Activated CD4-positive, alpha-beta memory T cell treated with anti-CD3 and anti-CD28 coated beads, Interleukin-2, amount 10 ng/mL, durations not matched to agents 7 days and 5 days (primary cell): ENCODE measurements at places on chromosomes 11 and 22. TPM values are rescaled to one million over a fixed set of nuclear protein-coding genes. Genes with fewer than 3 reads are reported as not detected.

BLID gene
- not detected for total RNA-seq

TMX2 gene
- total RNA-seq: 53.6 TPM

IGF2 gene
- 0.76 TPM for total RNA-seq

DNA sequence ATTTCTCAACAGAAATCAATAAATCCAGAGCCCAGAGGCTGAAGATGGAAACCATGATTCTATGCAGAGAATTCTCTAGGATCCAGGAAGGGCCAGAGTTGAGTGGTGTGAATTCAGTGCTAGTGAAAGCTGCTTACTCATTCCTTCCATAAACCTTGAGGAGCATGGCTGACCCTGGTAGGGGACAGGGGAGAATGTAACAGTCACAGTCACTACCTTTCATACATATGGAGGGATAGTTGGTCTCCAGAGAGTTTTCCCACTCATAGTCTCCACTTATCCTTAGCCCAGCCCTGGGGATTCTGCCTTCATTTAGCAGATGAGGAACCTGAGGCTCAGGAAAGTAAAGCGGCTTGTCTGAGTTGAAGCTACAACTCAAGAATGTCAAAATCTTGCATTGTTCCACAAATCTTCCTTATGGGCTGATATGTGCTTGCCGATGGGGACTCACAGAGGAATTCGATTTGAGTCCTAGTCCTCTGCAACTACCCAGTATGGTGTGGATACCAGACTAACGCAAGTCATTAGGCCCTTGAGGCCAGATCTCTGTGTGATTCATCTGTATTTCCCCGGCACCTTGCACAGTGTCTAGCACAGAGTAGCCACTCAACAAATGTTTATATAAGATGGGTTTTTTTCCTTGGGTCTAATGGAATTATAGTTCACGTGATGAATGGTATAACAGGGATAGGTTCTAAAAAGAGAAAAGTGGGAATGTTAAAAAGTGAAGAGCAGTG is 3.7 kb upstream of the ANAPC15 start:
- no peak overlapping the region for H3K27ac ChIP-seq
- DNase-seq: no peak
- no peaks in the 10 kb centered on the region for H3K27me3 ChIP-seq

GRCh38 chr11:122686111-122686510 is 30.6 kb downstream of the UBASH3B start:
- no peak overlapping the region for H3K27ac ChIP-seq
- H3K4me3 ChIP-seq: no peak overlapping the region
- H3K4me1 ChIP-seq: peaks cover 20% of the 10 kb centered on the region
- H3K27me3 ChIP-seq: no peaks in the 10 kb centered on the region

DNA sequence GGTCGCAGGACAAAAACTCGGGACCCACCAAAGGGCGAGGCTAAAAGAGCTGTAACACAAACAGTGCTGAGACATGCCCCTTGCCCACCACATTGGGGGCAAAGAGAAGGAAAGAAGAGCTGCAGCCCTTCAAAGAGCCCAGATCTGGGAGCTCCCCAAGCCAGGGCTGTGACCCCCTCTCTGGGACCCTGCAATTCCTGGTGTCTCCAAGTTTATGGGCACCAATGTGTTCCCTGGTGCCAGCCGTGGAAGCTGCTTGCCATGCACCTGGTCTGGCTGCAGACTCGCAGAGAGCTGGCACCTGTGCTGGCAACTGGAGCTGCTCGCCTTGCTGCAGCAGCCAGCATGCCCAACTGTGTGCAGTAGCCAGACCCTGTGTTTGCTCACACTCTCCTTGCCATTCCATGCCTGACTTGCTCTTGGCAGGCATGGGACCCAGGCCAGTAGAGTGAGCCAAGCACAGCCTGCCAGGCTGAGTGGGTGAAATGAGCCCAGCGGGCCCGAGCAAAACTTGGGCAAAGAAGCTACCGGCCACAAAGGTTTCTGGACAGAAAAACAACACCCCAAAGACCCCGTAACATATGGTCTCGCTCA is 16.0 kb downstream of the RRP8 start:
- H3K4me1 ChIP-seq: no peaks in the 10 kb centered on the region
- DNase-seq: no peak
- no peak overlapping the region for H3K27ac ChIP-seq
- H3K27me3 ChIP-seq: no peaks in the 10 kb centered on the region
- H3K4me3 ChIP-seq: no peak overlapping the region
- H3K36me3 ChIP-seq: peaks cover 29% of the 10 kb centered on the region

- DNase-seq: no peak
- no peak overlapping the region for H3K27ac ChIP-seq
- H3K4me1 ChIP-seq: no peaks in the 10 kb centered on the region
- no peak overlapping the region for H3K4me3 ChIP-seq
Observed at GRCh38 chr22:27667121-27667843, 134.3 kb downstream of the MN1 start.

- no peak overlapping the region for H3K27ac ChIP-seq
- no peak for DNase-seq
- H3K4me1 ChIP-seq: no peaks in the 10 kb centered on the region
- H3K27me3 ChIP-seq: no peaks in the 10 kb centered on the region
Observed at GRCh38 chr11:2825261-2825888, 60.2 kb downstream of the CDKN1C start.

- peaks cover 52% of the 10 kb centered on the region for H3K4me1 ChIP-seq
- peaks cover 34% of the 10 kb centered on the region for H3K36me3 ChIP-seq
- no peak overlapping the region for H3K27ac ChIP-seq
Observed at GRCh38 chr22:39925909-39926679, 25.2 kb downstream of the GRAP2 start.

DNA sequence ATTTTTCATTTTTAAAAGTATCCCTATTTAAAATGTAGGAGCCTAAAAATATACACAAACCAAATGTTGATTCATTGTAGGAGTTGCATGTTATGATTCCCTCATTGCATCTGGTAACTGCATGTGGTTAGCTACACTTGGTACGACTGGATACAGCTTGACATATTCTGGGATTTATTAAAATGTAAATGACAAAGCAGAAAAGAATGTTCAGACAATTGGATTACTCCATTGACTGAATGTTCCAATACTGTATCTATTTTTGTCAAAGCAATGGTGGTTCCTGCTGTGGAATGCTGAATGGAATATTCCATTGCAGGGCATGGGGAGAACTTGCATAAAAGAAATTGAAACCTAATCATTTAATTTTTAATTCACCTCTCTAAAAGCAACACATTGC is 30.8 kb downstream of the BLID start:
- no peak for DNase-seq
- no peak overlapping the region for H3K27ac ChIP-seq
- H3K4me3 ChIP-seq: no peak overlapping the region

DNA sequence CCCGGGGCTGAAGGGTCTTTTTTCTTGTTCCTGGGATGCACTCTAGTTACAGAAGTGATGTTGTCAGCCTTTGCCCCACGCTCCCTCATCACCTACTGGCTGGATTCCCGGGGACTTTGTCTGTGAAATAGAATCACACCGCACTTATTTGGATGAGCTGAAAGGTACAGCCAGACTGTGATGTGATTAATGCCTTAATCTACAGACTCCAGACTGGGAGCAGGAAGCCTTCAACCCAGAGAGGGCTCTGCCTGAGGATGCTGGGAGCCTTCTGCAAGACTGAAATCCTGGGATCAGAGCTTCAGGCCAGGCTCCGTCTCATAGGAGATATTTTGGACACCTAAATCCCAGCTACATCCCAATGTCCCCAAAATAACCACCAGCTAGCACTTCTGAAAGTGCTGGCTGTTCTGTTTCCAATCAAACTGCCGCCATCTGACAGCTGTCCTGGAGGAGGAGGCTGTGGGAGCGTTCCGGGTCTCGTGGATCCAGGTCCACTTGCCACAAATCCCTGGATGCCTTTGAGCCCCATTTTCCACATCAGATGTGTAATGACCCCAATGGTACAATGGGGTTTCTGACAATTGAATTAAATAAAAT is 688.5 kb downstream of the TBC1D22A start:
- no peaks in the 10 kb centered on the region for H3K27me3 ChIP-seq
- H3K4me1 ChIP-seq: no peaks in the 10 kb centered on the region
- H3K36me3 ChIP-seq: no peaks in the 10 kb centered on the region
- H3K27ac ChIP-seq: no peak overlapping the region
- DNase-seq: no peak
